Melanocyte of skin (primary cell): ENCODE measurements at places on chromosomes 11 and 22. TPM values are rescaled to one million over a fixed set of nuclear protein-coding genes. Genes with fewer than 3 reads are reported as not detected.

Gene NCF4
- total RNA-seq = not detected in 2 replicates

Gene APOA1
- total RNA-seq = not detected in 2 replicates

Gene C22orf23
- total RNA-seq = 0.34 TPM in 1 of 2 replicates, not detected in the other

Gene OR51B2
- total RNA-seq = 0.34 TPM in 1 of 2 replicates, not detected in the other

Gene ZP1
- under 0.01 TPM in 1 of 2 replicates, not detected in the other for total RNA-seq

Gene KCNJ1
- total RNA-seq = not detected in 2 replicates
